ENCODE measurements at places on chromosomes 2 and 18.
A peak's percentile ranks its signal among the peaks of the same experiment; 100 is the strongest.

- DNase-seq = no peak
These were observed 105.0 kb downstream of the HIBCH start for GRCh38 chr2:190214426-190215194.

DNA sequence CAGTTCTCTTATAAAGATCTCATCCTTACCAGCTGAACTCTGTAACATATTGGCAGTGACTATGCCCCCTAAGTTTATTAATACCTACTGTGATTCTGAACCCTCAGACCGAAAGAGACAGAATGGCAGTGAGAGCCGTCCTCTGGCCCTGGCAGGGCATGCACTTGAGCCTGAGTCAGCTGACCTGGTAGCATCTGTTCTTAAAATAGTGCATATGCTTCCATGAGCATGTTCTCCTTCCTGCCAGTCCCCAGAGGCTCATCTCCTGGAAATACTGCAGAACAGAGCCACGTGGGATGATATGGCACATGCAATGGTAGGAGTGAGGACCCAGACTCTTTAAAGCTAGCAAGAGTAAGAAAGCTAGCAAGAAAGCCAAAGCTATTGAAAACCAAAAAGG lies 59.0 kb downstream of the RASGRP3 start:
- no peak for DNase-seq

- no peak for DNase-seq
These were observed 63.3 kb upstream of the NEDD4L start for GRCh38 chr18:57980573-57981307.

- DNase-seq = peak; percentile 7
These were observed 1.5 kb upstream of the UGP2 start for GRCh38 chr2:63840081-63840784.

DNA sequence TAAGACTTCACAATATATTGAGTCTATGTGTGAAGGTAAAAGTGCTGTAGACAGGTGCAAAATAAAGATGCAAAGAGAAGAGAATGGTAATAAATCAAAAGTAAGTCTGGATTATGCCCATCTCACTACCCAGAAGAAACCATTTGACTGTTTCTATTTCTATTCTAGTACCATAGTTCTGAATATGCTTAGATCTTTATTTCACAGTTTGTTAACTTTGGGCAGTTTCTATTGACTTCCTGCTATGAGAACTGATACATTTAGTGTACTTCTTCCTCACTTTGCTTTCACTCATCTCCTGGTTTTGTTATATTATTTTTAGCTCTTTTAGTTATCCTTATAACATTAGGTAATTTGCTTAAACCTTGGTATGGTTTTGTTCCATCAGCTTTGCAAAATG lies 94.9 kb downstream of the HS1BP3 start:
- no peak for DNase-seq

DNA sequence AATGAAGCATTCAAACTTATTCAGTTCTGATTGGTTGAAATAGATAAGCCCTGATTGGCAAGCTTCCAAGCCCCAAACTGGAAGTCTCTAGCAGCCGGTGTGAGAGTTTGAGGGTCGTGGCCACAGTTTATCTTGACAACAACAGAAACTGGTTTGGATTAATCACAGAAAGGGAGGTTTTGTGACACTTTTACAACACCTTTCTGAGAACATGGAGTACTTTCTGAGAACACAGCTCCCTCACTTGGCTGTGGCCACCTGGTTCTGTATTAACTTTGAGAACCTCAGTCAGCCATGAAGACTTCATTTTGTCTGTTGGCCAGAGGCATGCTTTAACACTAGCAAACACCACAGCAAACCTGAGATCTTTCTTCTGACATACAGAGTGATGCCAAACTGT lies 280.7 kb upstream of the VWC2L start:
- DNase-seq = no peak

DNA sequence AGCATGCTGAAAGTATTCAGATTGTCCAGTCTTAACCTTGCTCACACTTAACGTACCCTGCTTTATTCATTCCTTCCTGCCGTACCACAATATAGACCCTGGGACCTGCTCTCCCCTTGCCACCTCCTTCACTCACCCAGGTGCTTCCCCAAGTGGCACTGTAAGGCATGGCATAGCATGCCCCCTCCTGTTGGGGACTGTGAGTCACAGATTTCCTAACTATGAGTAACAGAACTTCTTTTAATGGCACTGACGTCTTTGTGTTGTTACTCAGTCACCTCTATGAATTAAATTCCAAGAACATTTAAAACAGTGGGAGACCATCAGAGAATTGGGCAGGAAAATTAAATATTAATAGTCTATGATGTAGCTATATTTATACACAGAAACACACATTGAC lies 117.2 kb downstream of the CTNNA2 start:
- no peak for DNase-seq

- no peak for DNase-seq
These were observed 38.3 kb downstream of the XRCC5 start for GRCh38 chr2:216147172-216148131.

GRCh38 chr2:134663451-134664450 lies 55.0 kb downstream of the TMEM163 start:
- DNase-seq = no peak

DNA sequence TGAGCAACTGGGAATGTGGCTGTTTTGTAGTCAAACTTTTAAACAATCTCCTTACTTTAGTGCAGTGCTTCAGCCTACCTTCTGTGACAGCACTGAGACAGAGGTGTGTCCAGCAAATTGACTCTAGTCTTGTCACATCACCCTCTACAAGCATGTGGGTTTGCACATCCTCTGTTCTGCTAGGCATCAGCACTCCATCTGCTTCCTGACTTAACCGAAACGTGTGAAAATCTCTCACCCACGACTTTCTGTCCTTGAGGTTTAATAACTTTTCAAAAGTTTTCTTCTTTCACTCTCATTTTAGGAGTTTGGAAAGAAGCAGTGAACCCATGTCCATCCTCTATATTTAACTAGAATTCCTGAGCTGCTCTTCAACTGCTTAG lies 42.6 kb downstream of the TTR start:
- no peak for DNase-seq

- no peak for DNase-seq
These were observed 45.3 kb downstream of the ACOXL start for GRCh38 chr2:110777531-110778311.

DNA sequence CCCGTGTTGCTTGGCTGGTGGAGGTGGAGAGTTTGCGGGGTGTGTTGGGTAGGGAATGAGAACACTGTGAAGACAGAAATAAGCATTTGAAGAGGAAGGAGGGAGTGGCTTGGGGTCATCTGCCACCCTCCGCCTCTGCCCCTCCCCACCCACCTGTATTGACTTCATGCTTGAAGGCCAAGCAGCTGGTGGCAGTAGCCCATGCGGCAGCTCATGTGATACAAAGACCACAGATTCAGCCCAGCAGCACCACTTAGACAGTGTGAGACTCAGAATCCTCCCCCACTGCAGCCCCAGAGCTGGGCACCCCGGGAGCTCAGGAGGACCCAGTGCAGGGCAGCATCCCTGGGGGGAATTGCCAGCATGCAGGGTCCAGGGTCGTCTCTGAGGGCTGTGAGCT lies 15.4 kb downstream of the NPPC start:
- DNase-seq = no peak

DNA sequence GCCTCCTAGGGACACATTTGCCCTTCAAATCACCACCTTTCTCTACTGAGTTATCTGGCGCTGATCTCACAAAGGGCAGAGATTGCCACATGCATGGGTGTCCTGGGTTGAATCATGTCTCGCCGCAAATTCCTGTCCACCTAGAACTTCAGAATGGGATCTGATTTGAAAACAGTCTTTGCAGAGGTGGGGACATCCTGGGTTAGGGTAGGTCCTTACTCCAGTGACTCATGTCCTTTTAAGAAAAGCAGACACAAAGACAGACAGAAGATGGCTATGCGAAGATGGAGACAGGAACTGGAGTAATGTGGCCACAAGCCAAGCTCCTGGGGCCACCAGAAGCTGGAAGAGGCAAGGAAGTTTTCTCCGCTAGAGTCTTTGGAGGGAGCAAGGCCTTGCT lies 197.4 kb upstream of the SMIM21 start:
- no peak for DNase-seq

DNA sequence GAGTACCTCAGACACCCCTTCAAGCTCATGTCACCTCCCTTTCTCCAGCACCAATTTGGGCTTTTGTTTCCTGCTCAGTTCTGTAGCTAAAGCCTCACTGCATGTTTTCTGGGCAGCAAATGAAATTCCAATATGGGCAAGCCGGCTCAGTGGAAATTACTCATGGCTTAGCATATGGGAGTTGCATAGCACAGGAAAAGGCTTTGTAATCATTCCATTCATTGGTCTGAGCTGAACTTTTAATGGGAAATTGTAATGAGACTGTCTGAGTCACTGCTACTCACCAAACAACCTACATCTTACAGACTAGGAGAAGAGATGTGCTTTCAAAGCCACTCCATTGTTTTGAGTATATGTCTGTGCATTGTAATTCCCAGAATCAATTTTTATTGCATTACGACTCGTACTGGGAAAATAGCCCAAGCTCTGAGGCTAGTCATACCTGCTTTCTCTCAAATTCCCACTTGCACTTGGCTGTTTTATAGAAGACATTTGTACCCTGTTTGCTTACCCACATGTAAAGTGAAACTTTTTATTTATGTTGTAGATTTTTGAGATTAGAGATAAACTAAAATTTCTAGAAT lies 139.5 kb upstream of the LRATD1 start:
- no peak for DNase-seq

DNA sequence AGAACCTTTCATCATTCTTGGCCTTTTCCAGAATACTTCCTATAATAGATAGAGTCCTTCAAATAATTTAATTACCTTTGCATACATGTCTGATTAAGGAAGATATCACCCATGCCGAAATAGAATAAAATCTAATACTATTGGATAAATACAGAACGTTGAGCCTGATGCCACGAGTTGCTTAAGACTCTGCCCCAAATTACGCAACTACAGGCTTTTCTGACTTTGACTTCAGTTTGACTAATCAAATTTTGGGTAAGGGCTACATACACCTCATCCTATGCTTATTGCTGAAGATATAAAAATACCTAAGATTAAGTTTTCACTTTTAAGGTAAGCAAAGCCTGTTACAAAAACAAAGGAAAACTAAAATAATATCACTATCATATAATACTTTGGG lies 1065.1 kb upstream of the NRXN1 start:
- no peak for DNase-seq

GRCh38 chr2:200466425-200467418 lies 43.1 kb downstream of the KCTD18 start:
- DNase-seq = no peak

GRCh38 chr2:127205218-127206125 lies 14.6 kb downstream of the CYP27C1 start:
- no peak for DNase-seq

- DNase-seq = no peak
These were observed 54.5 kb downstream of the ARHGAP28 start for GRCh38 chr18:6784046-6784445.

GRCh38 chr2:28046921-28047320 lies 156.4 kb downstream of the BABAM2 start:
- no peak for DNase-seq

GRCh38 chr2:217993817-217994463 lies 8.9 kb downstream of the TNS1 start:
- peak; percentile 40 for DNase-seq

DNA sequence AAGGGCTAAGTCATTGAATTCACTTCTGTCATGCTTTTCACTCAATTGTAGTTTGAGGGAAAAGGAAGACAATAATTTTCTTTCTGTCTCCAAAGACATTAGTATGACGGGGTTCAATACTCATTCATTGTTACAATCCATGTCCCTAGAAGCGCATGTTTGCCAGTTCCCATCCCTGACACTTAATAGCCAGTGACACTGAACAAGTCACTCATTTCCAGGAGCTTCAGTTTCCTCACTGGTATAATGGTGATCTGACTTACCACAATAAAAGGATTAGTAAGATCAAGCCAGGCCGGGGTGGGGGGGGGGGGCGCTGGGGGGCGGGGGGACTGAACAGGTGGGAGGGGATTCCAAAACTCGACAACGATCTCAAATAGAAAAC lies 144.8 kb upstream of the MAP3K20 start:
- DNase-seq = no peak

DNA sequence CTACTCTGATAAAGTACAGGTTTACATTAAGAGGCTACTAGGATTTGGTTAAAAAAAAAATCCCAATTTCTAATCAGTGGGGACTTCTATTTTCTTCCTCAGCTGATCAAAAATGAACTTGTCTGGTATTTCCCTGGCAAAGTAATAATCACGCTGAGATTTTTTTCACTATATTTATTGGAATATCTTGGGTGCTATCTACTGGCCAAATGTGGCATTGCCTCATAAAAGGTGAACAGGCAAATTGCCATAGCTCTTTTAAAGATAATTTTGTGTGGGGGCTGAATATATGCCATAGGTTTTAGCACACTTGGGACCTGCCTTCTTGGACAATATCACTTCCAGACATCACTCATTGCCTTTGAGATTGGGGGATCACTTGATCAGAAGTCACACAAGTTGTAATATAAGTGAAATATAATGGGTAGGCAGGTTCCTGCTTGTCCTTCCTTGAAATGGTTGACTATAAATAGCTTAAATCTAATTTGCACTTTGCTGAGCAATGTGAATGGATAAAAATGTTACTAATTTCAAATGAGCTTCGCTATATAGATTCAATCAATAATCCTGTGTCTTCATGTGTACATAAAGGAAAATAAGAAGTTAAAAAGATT lies 7.0 kb upstream of the NXPH2 start:
- peak; percentile 6 for DNase-seq

- DNase-seq = no peak
These were observed 52.6 kb downstream of the SLC40A1 start for GRCh38 chr2:189527812-189528592.

DNA sequence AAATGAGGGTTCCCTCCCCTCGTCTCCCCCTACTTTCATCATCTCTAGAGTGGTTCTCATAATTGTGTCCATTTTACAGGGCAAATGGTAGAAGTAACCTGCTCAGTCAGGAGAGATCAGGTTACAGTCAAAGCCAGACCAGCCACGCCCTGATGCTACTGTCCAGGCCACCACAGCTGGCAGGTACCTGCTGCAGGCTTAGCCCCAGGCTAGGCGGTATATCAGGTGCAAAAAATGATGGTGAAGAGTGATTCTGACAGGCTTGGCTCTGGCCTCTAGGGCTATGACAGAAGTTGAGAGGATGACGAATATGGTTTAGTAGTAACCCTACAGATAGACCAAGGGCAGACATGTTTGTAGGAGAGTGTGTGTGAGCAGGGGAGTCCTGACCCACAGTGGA lies 67.1 kb downstream of the HAUS1 start:
- no peak for DNase-seq

Measured in stimulated activated CD4-positive, alpha-beta T cell treated with anti-CD3 and anti-CD28 coated beads, Interleukin-12 subunit alpha, Interleukin-12 subunit beta, amount 100 ng/mL, for 48 hours (primary cell).